H9 (cell line): ENCODE measurements at places on chromosomes 2 and 18.

DNA sequence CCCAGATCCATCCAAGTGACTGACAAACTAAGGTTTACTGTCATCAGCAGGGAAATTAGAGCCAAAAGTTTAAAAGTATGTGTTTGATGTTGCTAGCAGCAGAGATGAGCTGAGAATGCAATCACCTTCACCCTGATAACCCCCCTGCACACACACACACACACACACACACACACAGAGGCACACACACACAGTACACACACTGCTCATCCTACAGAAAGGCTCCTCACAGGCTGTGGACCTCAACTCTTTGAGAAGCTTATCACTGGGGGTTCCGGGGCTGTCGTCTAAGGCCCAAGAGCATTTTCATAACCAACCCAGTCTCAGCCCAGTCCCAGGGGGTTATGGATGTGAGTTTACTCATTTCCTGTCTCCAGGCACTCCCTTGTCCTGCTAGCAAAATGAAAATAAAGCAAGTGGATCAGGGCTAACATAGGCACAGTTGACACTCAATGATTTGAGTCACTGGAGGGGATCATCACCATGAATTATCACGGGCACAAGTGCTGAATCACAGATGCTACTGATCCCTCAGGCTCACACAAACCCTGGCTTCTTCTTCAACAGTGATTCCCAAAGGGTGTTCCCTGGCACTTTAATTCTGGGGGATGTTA lies 76.6 kb downstream of the ALK start:
- no peak for DNase-seq

GRCh38 chr2:237321746-237322145 lies 92.2 kb downstream of the COL6A3 start:
- no peak for DNase-seq

GRCh38 chr2:237464757-237465391 lies 22.2 kb upstream of the MLPH start:
- no peak for DNase-seq

GRCh38 chr18:35264409-35264808 lies 23.6 kb downstream of the ZNF397 start:
- no peak for DNase-seq

- DNase-seq, result no peak
These were observed 1.3 kb downstream of the NETO1 start for GRCh38 chr18:72866442-72866900.

DNA sequence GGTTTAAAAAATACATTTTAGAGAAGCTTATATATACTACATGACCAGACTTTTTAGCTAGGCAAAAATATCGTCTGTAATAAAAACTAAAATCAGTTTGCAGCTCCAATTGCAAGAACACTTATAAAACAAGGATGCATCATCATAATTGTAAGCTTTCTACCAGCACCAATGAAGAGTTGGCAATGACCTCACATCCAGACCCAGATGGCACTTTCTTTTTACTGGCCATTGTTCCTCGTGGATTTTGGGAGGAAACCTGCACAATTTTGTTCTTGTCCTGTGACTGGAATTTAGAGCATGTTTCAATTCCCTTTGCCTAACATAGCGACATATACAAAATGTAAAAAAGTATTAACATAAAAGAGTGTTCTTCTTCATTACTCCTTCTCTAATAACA lies 174.3 kb downstream of the ZNF521 start:
- DNase-seq, result no peak

- no peak for DNase-seq
These were observed 88.8 kb downstream of the PSMG2 start for GRCh38 chr18:12791610-12792009.
